ENCODE measurements at places on chromosomes 3 and 15. TPM values are rescaled to one million over a fixed set of nuclear protein-coding genes. Genes with fewer than 3 reads are reported as not detected.

DNA sequence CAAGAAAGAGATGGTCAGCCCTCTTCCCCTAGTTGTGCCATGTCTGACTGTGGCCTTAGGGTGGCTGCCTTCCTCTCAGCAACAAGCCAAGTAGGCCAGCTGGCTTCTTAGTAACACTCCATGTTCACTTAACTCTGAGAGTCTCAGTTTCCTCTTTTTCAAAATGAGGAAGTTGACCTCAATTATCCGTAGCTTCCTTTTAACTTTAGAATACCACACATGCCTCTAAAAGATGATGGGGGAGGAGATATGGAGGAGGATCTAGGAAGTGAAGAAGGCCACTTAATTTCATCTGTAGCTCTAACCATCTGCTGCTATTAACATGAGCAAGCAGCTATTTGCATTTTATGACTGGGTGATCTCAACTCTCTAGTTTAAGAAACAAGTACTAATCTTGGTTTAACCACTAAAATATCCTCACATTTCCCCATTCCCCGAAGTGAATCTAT lies 32.9 kb downstream of the CD200R1L start:
- DNase-seq: peak; percentile 75

The KCNH8 gene
- 0.86 TPM for total RNA-seq

- DNase-seq: no peak
Measured at GRCh38 chr3:194928831-194929577, 243.3 kb downstream of the FAM43A start.

The ANAPC13 gene
- total RNA-seq: 49.6 TPM

GRCh38 chr15:44064706-44065105 lies 130.4 kb downstream of the FRMD5 start:
- DNase-seq: no peak

- peak; percentile 73 for DNase-seq
Measured at GRCh38 chr15:45200799-45201556, 13.2 kb upstream of the SHF start.

GRCh38 chr3:81869382-81869781 lies 107.9 kb upstream of the GBE1 start:
- DNase-seq: no peak

The NTRK3 gene
- total RNA-seq: 4.4 TPM

GRCh38 chr3:65245133-65246063 lies 557.6 kb upstream of the ADAMTS9 start:
- DNase-seq: peak; percentile 65

DNA sequence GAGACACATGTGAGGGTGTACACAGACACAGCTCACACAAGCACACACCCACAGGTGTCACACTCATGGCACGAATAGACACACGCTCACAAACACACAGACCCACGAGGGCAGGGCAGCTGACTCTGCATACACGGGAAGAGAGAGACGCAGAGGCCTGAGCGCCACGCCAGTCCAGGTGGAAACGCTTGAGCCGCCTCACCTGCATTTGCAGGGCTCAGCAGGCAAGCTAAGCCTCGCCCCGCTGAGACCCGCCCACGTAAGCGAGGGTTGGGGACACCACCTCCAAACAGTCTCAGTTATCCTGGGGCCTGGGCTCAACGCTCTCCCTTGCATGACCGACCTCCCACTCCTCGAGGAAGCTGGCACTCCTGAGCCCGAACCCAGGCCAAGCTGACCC lies 73.2 kb downstream of the TLE3 start:
- DNase-seq: no peak

GRCh38 chr3:139119331-139120025 lies 74.8 kb upstream of the PRR23C start:
- DNase-seq: no peak

- DNase-seq: no peak
Measured at GRCh38 chr3:179464323-179465092, 13.2 kb upstream of the GNB4 start.

DNA sequence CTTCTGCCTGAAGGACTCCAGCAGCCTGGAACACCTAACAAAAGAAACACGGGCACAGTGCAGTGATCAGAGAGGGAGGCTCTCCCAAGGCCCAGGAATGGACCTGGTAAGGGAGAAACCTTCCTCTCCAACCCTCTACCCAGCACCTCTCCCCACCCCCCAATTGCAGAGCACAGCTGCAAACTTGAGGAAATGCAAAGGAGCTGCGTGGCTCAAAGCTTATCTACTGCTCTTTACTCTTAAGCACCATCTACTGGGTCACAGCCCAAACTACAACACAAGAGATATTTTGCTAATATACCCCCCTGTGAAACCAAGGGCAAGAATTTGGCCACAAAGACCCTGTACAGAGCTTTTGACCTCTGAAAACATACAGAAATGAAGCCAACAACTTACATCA lies 328.3 kb downstream of the OXSM start:
- peak; percentile 13 for DNase-seq

DNA sequence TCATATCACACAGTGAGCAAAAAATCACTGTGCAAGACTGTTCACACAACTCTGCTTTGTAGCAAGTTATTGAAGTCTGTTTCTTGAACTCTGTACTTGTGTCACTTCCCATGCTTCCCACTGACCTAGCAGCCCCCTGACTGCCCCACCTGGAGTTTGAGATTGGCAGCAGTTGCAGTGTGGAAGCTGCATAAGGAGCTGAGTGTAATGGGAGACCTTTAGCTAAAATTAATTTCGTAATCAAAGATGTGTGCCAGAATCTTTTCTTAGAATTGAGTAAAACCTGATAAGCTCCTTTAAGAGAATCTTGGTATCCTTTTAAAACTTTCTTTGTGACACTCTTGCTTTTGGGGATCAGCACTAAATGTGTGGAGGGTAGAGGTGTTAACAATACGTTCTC lies 42.8 kb downstream of the NKIRAS1 start:
- DNase-seq: peak; percentile 63

The ECE2 gene
- total RNA-seq: not detected

The CHST13 gene
- 0.67 TPM for total RNA-seq

Measured in cardiac muscle cell (in vitro differentiated cells and primary cell).